Right ventricle myocardium superior (tissue), 1 donor: ENCODE measurements at places on chromosomes 1 and 21.
A peak's percentile ranks its signal among the peaks of the same experiment; 100 is the strongest.

- DNase-seq: no peak
Observed at GRCh38 chr21:31873275-31873695, 465 bp downstream of the HUNK start.

DNA sequence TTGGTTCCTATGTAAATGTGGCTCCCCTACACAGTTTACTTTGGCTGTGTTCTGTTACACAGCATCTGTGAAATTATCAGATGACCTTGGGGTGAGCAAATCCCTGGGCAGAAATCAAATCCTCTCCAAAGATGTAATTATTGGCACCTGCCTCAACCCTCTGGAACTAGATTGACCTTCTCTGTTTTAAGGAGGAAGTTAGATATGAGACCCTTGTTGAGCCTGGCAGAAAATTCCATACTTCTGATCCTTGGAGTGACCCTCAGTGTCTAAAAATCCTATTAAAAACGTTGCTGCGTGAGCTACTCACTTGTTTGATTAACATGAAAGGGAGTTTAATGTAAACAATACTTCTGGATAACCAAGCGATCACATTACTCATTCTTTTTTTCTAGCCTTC is 122.0 kb downstream of the CLIC6 start:
- DNase-seq: no peak

GRCh38 chr21:42559326-42559725 is 45.7 kb downstream of the SLC37A1 start:
- DNase-seq: no peak

GRCh38 chr1:196160066-196160795 is 448.0 kb downstream of the KCNT2 start:
- no peak for DNase-seq

DNA sequence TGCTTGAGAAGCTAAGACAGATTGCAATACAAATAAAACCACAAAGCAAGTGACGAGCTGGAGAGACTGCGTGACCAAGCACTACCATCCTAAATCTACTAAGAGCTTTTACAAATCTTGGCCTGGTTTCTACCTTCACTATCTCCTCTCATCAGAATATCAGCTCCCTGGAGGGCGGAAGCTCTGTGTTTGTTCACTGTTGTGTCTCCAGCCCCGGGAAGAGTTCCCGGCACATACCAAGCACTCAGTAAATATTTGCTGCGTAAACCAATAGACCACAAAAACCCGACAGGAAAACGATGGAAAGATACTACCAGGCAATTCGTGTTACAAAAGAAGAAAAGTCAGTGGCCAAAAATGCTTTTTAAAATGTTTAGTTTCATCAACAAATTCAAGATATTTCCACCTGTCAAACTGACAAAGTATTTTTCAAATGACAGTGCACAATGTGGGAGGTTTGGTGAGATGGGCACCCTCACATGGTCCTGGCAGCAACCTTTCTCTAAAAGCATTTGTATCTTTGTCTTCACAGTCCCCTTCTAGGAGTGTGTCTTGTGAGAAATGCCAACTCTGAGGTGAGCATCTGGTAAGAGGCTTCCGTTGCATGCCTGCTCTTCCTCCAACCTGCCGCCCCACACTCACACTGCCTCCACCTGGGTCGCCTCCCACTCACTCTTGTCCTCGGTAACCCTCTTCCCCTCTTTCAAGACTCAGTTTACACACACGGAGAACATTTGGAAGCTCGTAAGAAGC is 34.7 kb downstream of the SLC1A7 start:
- DNase-seq: no peak

- no peak for DNase-seq
Observed at GRCh38 chr21:15976807-15977206, 247.0 kb downstream of the USP25 start.

- no peak for DNase-seq
Observed at GRCh38 chr1:41442697-41443251, 41.7 kb downstream of the EDN2 start.

DNA sequence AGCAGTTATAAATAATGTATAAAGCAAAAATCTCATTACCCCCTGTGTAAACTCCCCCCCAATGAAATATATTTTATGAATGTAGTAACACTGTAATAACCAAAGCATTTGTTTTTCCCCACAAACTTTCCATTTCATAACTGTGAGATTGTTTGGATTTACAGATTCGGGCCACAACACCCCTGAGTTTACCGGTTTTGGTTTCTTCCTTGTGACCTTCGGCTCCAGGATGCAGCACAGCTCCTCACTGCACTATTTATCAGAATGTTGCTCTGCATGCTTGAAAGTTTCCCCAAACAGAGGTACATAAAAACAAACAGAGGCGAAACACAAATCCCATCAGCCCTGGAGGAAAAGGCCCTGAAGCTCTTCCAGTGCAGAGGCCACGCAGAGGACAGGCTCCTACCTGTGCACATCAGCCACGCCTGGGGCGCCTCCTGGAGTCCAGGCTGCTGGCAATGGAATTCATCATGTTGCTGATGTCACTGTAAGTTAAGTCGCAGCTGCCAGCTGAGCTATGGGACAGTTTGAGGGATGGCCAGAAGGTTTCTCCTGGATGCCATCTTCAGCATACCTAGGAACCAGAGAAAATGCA is 122.0 kb downstream of the LMO4 start:
- DNase-seq: no peak

DNA sequence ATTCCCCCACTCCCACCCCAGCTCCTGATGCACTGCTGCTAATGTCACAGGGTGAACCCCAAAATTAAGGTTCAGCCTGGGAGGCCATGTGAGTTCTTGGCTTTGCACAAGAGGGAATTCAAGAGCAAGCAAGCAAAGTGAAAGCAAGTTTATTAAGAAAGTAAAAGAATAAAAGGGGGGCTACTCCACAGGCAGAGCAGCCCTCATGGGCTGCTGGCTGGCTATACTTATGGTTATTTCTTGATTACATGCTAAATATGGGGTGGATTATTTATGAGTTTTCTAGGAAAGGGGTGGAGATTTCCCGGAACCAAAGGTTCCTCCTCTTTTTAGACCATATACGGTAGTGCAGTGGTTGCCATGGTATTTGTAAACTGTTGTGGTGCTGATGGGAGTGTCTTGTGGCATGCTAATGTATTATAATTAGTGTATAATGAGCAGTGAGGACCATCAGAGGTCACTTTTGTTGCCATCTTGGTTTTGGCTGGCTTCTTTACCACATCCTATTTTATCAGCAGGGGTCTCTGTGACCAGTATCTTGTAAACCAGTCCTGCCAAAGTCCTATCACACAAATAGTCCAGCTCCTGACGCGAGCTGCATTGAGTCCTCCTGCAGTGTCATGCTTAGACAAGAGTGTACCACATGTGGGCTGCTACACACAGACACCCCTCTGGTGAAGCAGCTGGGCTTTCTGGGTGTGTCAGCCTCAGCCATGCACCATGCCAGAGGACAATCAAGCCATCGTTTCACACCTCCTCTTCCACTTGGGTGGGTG is 46.4 kb upstream of the CSF1 start:
- no peak for DNase-seq

GRCh38 chr1:29481031-29481430 is 244.7 kb downstream of the PTPRU start:
- DNase-seq: no peak

- DNase-seq: no peak
Observed at GRCh38 chr1:25616987-25617624, 515 bp downstream of the MAN1C1 start.

- no peak for DNase-seq
Observed at GRCh38 chr1:204335085-204335484, 24.6 kb downstream of the PLEKHA6 start.

DNA sequence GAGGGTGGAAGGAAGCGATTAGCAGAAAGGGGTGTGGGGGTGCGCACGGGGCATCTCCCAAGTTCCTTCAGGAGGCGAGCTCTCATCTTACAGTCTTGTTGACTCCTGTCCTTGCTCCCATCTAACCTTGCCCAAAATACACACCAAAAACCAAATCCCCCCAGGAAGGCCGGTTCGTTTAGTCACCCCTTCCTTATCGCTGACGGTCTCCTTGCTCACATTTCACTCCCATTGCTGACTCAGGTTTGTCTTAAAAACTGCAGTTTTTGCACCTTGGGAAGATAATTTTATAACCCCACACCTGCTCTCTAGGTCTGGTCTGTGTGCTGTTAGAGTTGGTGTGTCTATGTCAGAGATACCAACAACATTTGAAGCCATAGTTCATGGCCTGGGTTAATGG is 68.1 kb upstream of the F3 start:
- no peak for DNase-seq

DNA sequence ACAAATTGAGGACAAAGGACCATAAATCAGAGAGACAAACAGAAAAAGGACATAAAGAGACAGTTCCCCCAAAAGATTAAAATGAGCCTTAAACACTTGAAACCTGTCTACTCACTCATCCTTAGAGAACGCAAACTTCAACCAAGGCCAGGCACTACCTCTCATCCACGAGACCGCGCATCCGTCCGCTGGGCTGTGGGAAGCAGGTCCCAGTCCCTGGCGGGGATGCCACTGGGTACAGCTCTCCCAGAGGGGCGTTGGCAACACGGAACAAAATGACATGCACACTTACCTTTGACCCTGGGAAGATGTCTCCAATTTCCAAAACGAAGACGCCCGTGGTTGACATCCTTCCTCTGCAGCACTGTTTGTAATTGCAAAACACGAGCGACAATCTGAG is 16.5 kb upstream of the ADARB1 start:
- no peak for DNase-seq

DNA sequence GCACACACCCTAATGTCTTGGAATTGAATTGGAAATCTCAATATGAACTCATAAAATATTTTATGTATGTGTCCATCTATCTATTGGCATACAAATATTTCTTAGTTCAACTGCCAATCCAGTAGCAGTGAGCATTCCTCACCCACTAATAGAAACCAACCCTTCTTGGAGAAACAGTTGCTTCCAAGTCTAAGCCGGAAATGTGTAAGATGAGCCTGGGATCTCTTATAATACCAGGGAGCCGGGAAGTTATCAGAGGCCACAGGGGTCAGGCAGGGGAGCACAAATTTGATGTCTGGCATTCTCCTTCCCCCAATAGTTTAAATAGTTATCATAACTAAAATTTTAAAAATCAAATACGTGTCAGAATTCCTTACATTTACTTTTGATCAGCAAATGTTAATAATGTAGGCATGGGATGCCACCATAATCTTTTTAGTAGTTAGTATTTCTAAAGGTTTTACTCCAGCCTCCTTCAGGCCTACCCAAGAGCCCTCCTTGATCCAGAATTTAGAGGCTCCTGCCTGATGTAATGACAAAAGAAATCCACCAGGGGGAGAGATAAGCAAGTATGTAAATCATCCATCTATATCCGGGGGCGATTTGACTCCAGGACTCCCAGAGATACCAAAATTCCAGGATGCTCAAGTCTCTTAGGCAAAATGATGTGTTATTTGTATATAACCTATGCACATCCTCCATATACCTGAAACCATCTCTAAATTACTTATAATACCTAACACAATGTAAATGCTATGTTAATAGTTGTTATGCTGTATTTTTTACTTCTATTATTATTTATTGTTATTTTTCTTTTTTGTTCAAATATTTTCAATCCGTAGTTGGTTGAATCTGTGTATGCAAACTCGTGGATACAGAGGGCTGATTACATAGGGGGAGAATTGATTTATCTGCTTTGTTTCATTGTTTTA is 218.7 kb upstream of the COA6 start:
- DNase-seq: no peak

DNA sequence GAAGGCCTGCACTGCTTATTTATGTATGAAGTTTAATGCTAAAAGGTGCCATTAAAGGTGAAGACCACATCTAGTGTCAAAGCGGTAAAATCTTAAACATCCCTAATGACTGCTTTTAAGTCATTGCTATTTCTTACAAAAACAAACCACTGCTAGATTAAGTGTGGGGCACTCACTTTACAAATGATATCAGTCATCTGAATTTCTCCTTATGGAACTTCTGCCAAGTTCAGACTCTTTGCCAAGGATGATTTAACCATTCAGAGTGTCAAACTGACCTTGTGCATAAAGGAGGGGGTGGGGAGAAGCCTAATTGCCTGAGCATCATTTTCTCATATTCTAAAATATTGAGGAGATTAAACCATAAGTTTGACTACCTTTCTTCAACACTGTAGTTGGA is 271.5 kb downstream of the TGFB2 start:
- DNase-seq: no peak

DNA sequence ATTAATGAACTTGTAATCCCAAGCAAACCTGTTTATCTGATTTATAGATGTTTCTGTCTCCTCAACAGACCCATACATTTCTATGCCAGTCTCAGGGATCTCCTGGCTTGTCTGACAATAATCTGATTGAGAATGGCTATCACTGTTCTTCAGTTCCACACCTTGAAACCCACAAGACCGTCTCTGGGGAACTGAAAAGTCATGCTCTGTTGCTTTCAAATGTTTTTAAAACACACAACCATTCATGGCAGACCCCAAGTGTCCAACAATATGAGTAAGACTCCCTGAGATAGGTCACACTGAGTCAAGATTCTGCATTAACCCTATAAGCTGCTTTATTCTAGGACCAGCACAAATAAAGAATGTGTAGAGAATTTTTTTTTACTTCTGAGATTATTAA is 611.2 kb upstream of the PLXNA2 start:
- DNase-seq: no peak

- DNase-seq: no peak
Observed at GRCh38 chr1:111976332-111976731, 13.1 kb downstream of the KCND3 start.

DNA sequence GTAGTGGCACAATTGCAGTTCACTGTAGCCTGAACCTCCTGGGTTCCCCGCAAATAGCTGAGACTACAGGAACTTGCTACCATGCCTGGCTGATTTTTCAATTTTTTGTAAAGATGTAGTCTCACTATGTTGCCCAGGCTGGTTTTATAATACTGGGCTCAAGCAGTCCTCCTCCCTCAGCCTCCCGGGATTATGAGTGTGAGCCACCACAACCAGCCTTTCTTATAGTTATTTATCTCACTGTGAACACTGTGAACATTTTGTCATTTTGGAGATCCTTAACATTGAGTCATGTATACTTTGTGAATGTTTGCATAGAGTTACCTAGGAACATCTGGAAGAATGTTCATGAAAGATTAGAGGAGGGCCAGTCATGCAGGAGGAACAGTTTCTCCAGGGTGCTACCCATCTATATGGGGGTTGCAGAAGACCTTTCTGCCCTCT is 127.1 kb upstream of the CACYBP start:
- no peak for DNase-seq

- no peak for DNase-seq
Observed at GRCh38 chr1:196590959-196591358, 17.3 kb downstream of the KCNT2 start.

DNA sequence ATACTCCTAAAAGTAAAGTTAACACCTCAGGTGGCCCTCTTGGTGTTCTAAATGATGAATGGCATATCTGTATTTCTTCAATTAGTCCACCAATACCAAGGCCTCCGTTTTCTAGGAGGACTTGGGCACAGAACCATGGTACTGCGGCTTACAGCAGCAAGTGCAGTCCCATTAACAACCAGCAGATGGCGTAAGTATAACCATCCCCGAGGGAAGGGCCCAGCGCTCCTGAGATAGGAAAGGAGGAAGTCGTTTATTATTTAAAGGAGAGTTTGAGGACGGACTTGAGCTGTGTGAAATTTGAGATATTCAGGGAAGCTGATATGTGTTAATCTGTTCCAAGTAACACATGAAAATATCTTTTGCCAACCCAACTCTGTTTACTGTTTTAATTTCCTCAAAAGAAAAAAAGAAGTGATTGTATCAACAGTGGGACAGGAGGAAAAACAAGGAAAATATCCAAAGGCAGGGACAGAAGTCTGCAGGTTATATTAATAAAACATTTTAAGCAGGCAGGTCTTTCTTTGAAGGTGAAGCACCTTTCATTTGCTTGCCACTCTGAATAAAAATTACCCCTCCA is 37.7 kb upstream of the KCNJ15 start:
- DNase-seq: peak; percentile 77
